H9 (cell line): ENCODE measurements at places on chromosomes 7 and 10. TPM values are rescaled to one million over a fixed set of nuclear protein-coding genes. Genes with fewer than 3 reads are reported as not detected.

- H3K36me3 ChIP-seq = no peaks in the 10 kb centered on the region
- H3K27me3 ChIP-seq = no peaks in the 10 kb centered on the region
- peak; percentile 35 for DNase-seq
- H3K4me1 ChIP-seq = no peaks in the 10 kb centered on the region; the same call in 1 of the 2 replicates
- no peak overlapping the region for H3K27ac ChIP-seq
- H3K4me3 ChIP-seq = no peak overlapping the region
Observed at GRCh38 chr7:13017333-13017857, 330.0 kb downstream of the ARL4A start.

- no peak overlapping the region for H3K27ac ChIP-seq
- H3K4me1 ChIP-seq = no peaks in the 10 kb centered on the region
- no peaks in the 10 kb centered on the region for H3K27me3 ChIP-seq
Observed at GRCh38 chr7:144027070-144027469, 21.7 kb upstream of the OR2A5 start.

DNA sequence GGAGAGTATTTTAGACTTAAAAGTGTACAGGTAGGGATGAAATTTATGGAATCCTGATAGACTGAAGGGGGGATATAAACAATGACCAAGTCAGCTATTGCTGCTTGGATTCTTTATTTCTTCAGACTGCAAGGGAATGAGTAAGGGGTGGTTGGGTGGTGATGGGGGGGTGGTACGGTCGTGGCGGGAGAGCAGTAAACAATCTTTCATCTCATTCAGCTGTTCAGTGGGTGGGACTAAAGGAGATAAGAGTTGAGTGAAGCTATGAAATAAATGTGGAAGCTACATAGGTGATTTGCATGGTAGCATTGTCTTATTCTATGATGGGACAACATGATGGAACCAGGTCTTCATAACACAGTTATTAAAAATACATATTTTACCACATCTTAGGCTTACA is 1.8 kb downstream of the SEPTIN7 start:
- peaks cover 3% of the 10 kb centered on the region; the same call in 1 of the 2 replicates for H3K36me3 ChIP-seq
- H3K27ac ChIP-seq = no peak overlapping the region
- peak overlapping the region; percentile 94 for H3K4me3 ChIP-seq

- no peak overlapping the region for H3K4me3 ChIP-seq
- H3K36me3 ChIP-seq = no peaks in the 10 kb centered on the region
- H3K4me1 ChIP-seq = no peaks in the 10 kb centered on the region; the same call in 1 of the 2 replicates
- H3K27ac ChIP-seq = no peak overlapping the region
Observed at GRCh38 chr7:73638911-73639310, 14.6 kb upstream of the MLXIPL start.

- no peak overlapping the region for H3K4me3 ChIP-seq
- H3K36me3 ChIP-seq = no peaks in the 10 kb centered on the region
- no peaks in the 10 kb centered on the region for H3K4me1 ChIP-seq
- H3K27me3 ChIP-seq = no peaks in the 10 kb centered on the region
- H3K27ac ChIP-seq = no peak overlapping the region
- DNase-seq = no peak
Observed at GRCh38 chr10:98255146-98255877, 12.7 kb downstream of the LOXL4 start.

- H3K36me3 ChIP-seq = no peaks in the 10 kb centered on the region
- no peaks in the 10 kb centered on the region for H3K4me1 ChIP-seq
- no peak overlapping the region for H3K4me3 ChIP-seq
- H3K27me3 ChIP-seq = no peaks in the 10 kb centered on the region
Observed at GRCh38 chr7:114889646-114890285, 32.1 kb upstream of the MDFIC start.

- H3K36me3 ChIP-seq = peaks cover 14% of the 10 kb centered on the region
- peak overlapping the region; percentile 59 for H3K4me3 ChIP-seq
- H3K27ac ChIP-seq = peak overlapping the region; percentile 82
- peak; percentile 64 for DNase-seq
- peaks cover 7% of the 10 kb centered on the region; the same call in 1 of the 2 replicates for H3K4me1 ChIP-seq
- no peaks in the 10 kb centered on the region for H3K27me3 ChIP-seq
Observed at GRCh38 chr10:63515002-63515763, 6.0 kb upstream of the REEP3 start.

- DNase-seq = peak; percentile 46
- no peak overlapping the region for H3K27ac ChIP-seq
- no peaks in the 10 kb centered on the region for H3K36me3 ChIP-seq
- H3K4me3 ChIP-seq = no peak overlapping the region
Observed at GRCh38 chr10:49613165-49613881, 514 bp upstream of the CHAT start.

- H3K27ac ChIP-seq = no peak overlapping the region
- H3K36me3 ChIP-seq = peaks cover 6% of the 10 kb centered on the region; the same call in 1 of the 2 replicates
- no peaks in the 10 kb centered on the region for H3K4me1 ChIP-seq
Observed at GRCh38 chr10:77516575-77516974, 121.0 kb downstream of the KCNMA1 start.

DNA sequence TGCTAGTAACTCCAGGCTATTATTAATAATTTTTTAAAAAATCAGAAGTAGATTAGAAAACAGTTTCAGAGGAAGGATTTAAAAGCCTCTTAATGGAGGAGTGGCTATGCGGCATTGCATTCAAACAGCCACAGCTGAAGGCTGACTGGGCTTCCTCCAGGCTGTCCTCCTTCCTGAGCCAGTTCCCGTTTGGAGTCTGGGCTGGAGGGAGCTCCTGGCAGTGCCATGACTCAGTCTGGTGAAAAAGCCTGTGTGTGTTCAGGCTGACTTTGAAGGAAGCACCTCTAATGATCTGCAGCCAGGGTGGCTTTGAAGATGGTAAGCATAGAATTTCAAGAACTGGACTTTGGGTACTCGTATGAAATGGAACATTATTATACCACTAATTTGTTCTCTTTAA is 134.6 kb downstream of the DPP6 start:
- no peaks in the 10 kb centered on the region for H3K27me3 ChIP-seq
- H3K36me3 ChIP-seq = no peaks in the 10 kb centered on the region
- no peak overlapping the region for H3K4me3 ChIP-seq
- DNase-seq = no peak

DNA sequence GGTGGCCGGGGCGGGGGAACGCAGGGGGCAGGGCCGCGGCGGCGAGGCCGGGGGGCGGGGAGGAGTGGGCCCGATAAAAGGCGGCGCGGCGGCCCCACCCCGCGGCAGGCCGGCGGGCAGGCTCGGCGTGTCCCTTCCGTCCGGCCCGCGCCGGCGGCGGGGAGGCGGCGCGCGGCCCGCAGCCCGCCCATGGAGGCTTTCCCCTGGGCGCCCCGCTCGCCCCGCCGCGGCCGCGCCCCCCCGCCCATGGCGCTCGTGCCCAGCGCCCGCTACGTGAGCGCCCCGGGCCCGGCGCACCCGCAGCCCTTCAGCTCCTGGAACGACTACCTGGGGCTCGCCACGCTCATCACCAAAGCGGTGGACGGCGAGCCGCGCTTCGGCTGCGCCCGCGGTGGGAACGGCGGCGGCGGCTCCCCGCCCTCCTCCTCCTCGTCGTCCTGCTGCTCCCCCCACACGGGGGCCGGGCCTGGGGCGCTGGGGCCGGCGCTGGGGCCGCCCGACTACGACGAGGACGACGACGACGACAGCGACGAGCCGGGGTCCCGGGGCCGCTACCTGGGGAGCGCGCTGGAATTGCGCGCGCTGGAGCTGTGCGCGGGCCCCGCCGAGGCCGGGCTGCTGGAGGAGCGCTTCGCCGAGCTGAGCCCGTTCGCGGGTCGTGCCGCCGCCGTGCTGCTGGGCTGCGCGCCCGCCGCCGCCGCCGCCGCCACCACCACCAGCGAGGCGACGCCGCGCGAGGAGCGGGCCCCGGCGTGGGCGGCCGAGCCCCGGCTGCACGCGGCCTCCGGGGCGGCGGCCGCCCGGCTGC is at the start of gene NANOS1:
TSS of gene NANOS1 (plus strand) at position 102 of the 808 bp plus-strand sequence. CDS start at position 190, 88 bp downstream.
- peak within 1 kb of the TSS; percentile 64 for H3K4me3 ChIP-seq
- no peak within 1 kb of the TSS for H3K27ac ChIP-seq
- no peaks in the 10 kb centered on the region; the same call in 1 of the 2 replicates for H3K4me1 ChIP-seq
- peaks cover 10% of the 10 kb centered on the region; the same call in 2 of the 3 replicates for H3K36me3 ChIP-seq

GRCh38 chr7:14739168-14739840 is 163.2 kb downstream of the DGKB start:
- no peaks in the 10 kb centered on the region for H3K27me3 ChIP-seq
- no peak overlapping the region for H3K4me3 ChIP-seq
- DNase-seq = no peak
- H3K4me1 ChIP-seq = no peaks in the 10 kb centered on the region
- H3K27ac ChIP-seq = no peak overlapping the region

- H3K27ac ChIP-seq = no peak overlapping the region
- no peaks in the 10 kb centered on the region for H3K4me1 ChIP-seq
- no peaks in the 10 kb centered on the region for H3K27me3 ChIP-seq
- no peaks in the 10 kb centered on the region for H3K36me3 ChIP-seq
- no peak overlapping the region for H3K4me3 ChIP-seq
Observed at GRCh38 chr10:131477457-131478121, 166.1 kb upstream of the TCERG1L start.

DNA sequence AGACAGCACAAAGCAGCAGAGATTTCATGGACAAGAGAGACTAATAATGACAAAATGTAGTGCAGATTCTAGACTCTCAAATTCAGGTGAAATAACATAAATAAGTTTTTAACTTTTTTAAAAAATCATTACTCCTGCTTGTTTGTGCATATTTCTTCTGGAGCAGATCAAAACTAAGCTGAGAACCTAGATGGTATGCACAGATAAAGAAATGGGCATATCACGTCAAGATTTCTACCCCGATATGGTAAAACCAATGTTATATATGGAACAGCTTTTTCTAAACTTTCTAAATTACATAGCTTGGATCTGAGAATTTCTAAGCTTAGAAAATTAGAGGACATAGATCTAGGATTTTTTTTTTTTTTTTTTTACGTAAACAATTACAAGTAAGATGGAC is 18.2 kb downstream of the TWIST1 start:
- H3K36me3 ChIP-seq = no peaks in the 10 kb centered on the region
- H3K27ac ChIP-seq = no peak overlapping the region
- peaks cover 16% of the 10 kb centered on the region; the same call in 1 of the 2 replicates for H3K4me1 ChIP-seq
- peaks cover 2% of the 10 kb centered on the region; the same call in 1 of the 2 replicates for H3K27me3 ChIP-seq

GRCh38 chr10:91432175-91432574 is 22.0 kb downstream of the HECTD2 start:
- no peak overlapping the region for H3K27ac ChIP-seq
- no peak overlapping the region for H3K4me3 ChIP-seq
- DNase-seq = no peak
- H3K27me3 ChIP-seq = no peaks in the 10 kb centered on the region
- peaks cover 7% of the 10 kb centered on the region for H3K36me3 ChIP-seq

DNA sequence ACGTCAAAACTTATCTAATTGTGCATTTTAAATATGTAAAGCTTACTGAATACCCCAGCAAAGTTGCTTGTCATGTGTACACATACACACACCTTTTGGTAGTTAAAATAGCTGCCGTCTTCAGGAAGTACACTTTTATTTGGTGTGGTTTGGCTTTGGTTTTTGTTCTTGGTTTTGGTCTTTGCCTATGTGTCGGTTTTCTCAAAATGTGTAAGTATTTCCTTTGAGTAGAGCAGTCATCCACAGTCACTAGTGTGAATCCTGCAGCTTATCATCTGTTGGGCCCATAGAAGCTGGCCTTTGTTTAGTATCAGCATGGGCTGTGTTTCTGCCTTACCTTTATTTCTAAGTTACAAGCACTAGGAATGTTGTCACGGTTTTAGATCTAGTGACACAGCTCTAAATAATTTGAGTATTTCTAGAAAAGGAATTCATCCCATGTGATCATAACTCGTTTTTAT is 35.3 kb downstream of the NET1 start:
- H3K4me3 ChIP-seq = peak overlapping the region; percentile 90
- H3K4me1 ChIP-seq = no peaks in the 10 kb centered on the region; the same call in 1 of the 2 replicates
- peaks cover 12% of the 10 kb centered on the region for H3K36me3 ChIP-seq
- DNase-seq = no peak

DNA sequence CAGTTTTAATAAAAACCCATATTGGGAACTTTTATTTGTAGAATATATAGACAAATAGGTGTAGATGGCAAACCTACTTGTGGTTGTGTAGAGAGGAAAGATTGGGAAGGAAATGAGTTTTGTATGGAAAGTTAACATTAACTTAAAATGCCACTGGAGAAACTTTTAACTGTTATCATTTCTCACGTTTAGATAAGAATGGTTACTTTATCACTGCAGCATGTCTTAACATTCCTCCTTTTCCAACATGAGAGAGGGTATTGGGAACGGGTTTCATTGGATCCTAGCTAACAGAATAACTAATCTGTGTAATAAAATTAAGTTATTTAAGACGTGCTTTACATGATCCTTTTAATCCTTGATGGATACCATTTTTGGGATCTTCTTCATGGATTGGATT is 1.8 kb downstream of the LUC7L2 start:
- peaks cover 16% of the 10 kb centered on the region for H3K36me3 ChIP-seq
- no peaks in the 10 kb centered on the region for H3K27me3 ChIP-seq
- no peak for DNase-seq
- peak overlapping the region; percentile 87 for H3K4me3 ChIP-seq
- H3K4me1 ChIP-seq = no peaks in the 10 kb centered on the region
- no peak overlapping the region for H3K27ac ChIP-seq

DNA sequence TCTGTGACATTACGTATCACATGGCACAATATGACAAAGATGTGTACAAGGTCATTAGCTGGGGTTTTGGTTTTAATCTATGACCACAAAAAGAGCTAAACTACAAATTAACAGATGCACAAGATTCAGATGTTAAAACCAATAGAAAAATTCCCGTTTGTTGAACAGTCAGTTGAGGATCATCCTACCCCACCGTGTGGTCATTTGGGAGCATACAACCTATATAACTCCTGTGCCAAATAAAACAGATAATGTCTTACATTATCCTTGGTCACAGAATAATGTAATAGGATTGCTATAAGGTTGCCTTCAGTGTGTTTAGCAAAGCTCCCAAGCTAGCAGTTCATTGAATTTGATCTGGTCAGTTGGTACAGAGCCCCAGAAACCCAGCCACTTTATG is 28.2 kb downstream of the ASNS start:
- H3K27ac ChIP-seq = no peak overlapping the region
- no peak for DNase-seq
- H3K27me3 ChIP-seq = no peaks in the 10 kb centered on the region
- peaks cover 4% of the 10 kb centered on the region for H3K36me3 ChIP-seq
- H3K4me3 ChIP-seq = no peak overlapping the region

GRCh38 chr7:37531225-37531624 is 82.6 kb upstream of the ELMO1 start:
- H3K4me1 ChIP-seq = 0 out of 2 replicates have a peak, but pooled peaks cover 7% of the 10 kb centered on the region
- H3K27me3 ChIP-seq = no peaks in the 10 kb centered on the region
- no peak for DNase-seq
- H3K36me3 ChIP-seq = peaks cover 7% of the 10 kb centered on the region
- H3K4me3 ChIP-seq = no peak overlapping the region
- no peak overlapping the region for H3K27ac ChIP-seq

GRCh38 chr7:6256109-6256483 is 16.3 kb downstream of the CYTH3 start:
- no peaks in the 10 kb centered on the region for H3K27me3 ChIP-seq
- no peaks in the 10 kb centered on the region for H3K36me3 ChIP-seq
- H3K4me1 ChIP-seq = no peaks in the 10 kb centered on the region; the same call in 1 of the 2 replicates
- H3K27ac ChIP-seq = no peak overlapping the region
- peak; percentile 69 for DNase-seq

GRCh38 chr7:74343281-74344131 is 54.3 kb downstream of the CLIP2 start:
- H3K27ac ChIP-seq = no peak overlapping the region

- peaks cover 3% of the 10 kb centered on the region; the same call in 1 of the 2 replicates for H3K4me1 ChIP-seq
- H3K36me3 ChIP-seq = peaks cover 4% of the 10 kb centered on the region; the same call in 1 of the 3 replicates
- peak; percentile 70 for DNase-seq
Observed at GRCh38 chr10:94757916-94758315, 4.6 kb upstream of the CYP2C19 start.

Gene NODAL
- 80.7 and 84.7 TPM in 2 replicates for total RNA-seq

Gene EZH2
- 39.4 and 41.3 TPM in 2 replicates for total RNA-seq

Gene MYO1G
- 0.55 and 0.57 TPM in 2 replicates for total RNA-seq

Gene CUL1
- total RNA-seq = 70.7 and 72.3 TPM in 2 replicates

Gene C10orf67
- not detected in 2 replicates for total RNA-seq

Gene SPRN
- 0.42 TPM in 2 replicates for total RNA-seq

Gene FAM25G
- not detected in 2 replicates for total RNA-seq

Gene FOXI2
- 0.29 and 0.42 TPM in 2 replicates for total RNA-seq

Gene KCND2
- 6.4 TPM in 2 replicates for total RNA-seq
